A673 (cell line): ENCODE measurements at places on chromosomes 16 and 17. TPM values are rescaled to one million over a fixed set of nuclear protein-coding genes. Genes with fewer than 3 reads are reported as not detected.
A peak's percentile ranks its signal among the peaks of the same experiment; 100 is the strongest.

- peak; percentile 33 for DNase-seq
Observed at GRCh38 chr16:49158029-49158642, 123.5 kb downstream of the CBLN1 start.

DNA sequence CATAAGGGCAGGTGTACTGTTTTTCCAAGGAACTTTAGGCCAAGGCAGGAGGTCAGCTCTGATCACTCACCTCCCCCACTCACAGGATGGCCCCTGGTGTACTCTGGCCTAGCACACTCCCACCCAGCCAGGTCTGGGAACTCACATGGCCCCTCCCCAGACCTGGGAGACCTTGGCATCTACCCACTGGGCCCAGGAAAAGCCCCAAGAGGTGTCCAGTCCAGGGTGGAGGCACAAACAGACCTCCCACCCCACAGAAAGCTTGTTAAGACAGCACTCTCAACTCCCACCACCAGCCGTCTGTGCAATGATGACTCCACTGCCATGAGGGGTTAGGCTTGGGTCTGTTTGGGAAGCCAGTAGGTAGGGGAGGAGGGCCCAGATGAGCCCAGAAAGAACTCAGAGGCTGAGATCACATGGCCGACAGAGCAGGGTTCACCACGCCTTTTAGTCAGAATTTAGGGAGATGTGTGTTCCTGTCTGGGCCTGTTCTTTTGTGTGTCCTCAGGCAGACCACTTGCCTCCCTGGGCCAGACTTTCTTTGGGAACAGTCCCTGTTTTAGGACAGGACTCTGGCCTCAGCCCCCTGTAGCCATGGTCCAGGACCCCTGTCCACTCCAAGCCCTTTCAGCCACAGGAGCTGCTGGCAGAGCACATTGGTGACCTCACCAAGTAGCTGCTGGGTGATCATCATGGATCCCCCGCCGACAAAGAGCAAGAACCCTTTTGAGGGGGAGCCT is 12.1 kb upstream of the CBFB start:
- no peak for DNase-seq

DNA sequence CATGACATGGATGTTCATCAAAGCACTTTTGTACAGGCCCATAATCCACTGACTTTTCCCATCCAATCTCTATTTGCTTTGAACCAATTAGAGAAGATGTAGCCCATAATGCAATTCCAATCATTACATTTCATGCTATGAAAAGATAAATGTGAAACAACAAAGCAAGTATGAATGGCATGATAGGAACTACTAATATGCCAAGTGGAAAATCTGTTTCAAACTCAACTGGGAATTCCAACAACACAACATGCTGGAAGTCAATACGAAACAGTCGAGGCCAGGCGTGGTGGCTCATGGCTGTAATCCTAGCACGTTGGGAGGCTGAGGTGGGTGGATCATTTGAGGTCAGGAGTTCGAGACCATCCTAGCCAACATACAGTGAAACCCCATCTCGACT is 39.6 kb upstream of the TMEM97 start:
- DNase-seq, result no peak

The CES5A gene
- total RNA-seq, result not detected in 2 replicates

The COX6A2 gene
- not detected in 2 replicates for total RNA-seq

GRCh38 chr16:10922328-10923145 is 19.7 kb downstream of the DEXI start:
- DNase-seq, result no peak
